Lower leg skin (tissue), 4 donors: ENCODE measurements at places on chromosomes 13 and 19.
A peak's percentile ranks its signal among the peaks of the same experiment; 100 is the strongest.

DNA sequence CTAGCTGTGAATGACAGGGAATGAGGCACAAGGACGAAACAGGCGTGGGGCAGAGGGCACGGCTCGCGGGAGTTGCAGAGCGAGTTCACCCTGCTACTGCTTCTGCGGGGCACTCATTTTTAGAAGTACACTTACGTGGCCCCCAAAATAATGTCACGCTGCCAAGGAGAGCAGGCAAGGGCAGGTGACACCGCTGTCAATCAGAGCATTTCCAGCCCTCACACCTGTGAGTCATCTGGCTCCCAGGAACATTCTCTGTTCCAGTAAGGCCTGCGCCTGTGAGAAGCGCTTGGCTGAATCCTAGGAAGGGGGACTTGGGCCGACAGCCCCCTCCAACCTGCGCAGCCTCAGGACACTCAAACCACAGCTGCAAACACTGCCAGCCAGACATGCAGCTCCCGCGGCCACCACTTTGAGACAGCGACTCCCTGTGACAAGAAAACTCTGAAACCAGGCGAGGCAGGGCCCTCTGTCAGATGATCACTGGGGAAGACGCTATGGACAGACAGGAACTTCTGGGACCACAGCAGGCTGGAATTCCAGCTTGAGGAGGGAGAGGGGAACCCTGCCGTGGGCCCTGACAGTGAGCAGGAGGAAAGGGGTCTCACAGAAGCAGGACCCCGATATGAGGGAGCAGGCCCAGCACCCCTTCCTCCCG is 12.7 kb downstream of the DOT1L start:
- DNase-seq: no peak

DNA sequence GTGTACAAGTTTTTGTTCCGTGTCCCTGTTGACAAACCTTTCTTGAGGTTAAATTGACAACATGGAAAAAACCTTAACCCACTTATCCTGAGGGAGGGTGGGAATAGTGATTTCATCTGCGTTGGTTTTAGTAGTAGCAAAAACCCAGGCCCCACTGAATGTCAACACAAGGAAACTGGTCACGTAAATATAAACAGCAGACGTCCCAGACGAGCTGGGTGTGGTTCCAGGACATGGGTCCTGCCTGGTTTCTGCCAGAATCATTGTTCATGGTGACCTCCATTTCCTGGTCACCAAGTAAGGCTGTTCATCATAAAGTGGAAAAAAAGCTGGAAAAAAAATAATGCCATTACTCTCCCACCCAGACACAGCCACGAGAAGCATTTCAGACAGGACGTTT is 16.9 kb upstream of the F2RL3 start:
- DNase-seq: no peak

DNA sequence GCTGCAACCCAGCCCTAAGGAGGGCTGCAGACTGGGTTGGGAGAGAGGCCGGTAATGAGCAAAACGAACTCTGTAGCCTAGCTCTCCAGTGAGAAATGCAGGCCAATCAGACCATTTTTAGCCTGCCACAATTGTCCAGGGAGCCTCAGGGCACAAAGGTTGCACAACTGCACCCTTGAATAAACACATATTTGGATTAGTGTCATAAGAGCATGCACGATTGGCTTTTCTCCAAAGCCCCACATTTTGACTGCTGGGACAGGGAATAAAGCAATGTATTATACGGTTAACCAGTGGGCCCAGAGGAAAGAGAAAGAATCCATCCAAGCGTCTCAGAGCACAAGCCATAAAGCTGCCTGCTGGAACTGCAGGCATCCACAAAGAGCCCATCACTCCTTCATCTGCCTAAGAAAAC is 729.4 kb upstream of the SGCG start:
- DNase-seq: no peak

DNA sequence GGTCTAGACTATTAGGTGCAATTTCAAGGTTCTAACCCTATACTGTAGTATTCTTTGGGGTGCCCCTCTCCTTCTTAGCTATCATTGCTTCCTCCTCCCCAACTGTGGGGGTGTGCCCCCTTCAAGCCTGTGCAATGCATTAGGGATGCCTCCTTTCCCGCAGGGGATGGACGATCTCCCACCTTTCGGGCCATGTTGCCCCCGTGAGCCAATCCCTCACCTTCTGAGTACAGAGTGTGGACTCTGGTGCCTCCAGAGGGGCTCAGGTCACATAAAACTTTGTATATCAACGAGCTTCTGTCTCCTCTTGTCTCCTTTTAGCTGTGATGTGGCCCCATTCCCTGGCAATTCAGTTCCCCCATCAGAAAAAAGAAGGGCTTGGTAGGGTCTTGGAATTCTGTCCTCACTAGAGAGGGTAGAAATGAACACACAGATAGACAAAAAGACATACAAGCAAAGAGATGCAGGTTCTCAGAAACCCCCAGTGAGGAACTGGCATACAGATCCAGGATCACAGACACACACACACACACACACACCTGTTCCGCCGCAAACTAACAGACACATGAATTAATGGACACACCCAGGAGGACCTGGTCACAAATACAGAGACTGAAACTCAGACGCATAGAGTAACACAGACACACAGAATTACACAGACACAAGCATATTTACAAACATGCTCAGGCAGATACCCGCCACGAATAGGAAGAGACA is 2.5 kb upstream of the HNRNPUL1 start:
- peak; percentile 22 for DNase-seq

DNA sequence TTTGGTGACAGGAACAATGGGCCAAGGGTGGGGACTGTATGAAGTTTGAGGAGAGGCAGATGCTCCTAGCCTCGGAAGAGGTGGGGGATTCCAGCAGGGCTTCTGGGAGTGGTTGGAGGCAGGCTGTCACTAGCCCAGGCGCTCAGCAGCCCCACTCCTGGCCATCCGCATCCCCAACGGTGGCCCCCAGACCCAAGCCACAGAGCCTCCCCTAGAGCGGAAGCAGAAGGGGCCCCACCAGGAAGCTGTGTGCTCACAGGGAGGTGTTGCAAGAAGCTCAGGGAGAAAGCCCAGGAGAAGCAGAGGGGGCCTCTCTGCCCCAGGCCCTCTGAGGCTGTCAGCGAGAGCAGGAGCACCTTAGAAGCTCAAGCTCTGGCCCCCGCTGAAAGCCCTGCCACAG is 8.3 kb downstream of the PRAM1 start:
- no peak for DNase-seq

DNA sequence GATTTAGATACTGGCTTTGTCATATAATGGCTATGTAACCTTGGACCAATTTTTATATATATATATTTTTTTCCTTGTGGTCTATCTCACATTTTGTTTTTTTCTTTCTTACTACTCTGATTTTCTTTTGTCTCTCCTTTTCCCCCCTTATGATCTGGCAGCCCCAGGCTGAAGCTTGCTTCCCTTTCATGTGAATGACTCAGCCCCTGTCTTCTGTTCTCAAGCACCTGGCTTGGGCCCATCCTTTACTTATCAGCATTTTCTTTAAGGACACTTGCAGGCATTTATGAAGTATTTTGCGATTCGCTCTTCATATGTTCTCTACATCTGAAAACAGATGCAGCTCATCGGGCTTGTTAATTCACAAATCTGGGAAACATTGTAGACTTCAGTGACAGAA is 163.6 kb downstream of the SPRY2 start:
- no peak for DNase-seq

- DNase-seq: no peak
These were observed 10.6 kb downstream of the CD70 start for GRCh38 chr19:6580313-6580712.

- DNase-seq: peak; percentile 73
These were observed 90.0 kb downstream of the WDFY2 start for GRCh38 chr13:51674276-51674675.

DNA sequence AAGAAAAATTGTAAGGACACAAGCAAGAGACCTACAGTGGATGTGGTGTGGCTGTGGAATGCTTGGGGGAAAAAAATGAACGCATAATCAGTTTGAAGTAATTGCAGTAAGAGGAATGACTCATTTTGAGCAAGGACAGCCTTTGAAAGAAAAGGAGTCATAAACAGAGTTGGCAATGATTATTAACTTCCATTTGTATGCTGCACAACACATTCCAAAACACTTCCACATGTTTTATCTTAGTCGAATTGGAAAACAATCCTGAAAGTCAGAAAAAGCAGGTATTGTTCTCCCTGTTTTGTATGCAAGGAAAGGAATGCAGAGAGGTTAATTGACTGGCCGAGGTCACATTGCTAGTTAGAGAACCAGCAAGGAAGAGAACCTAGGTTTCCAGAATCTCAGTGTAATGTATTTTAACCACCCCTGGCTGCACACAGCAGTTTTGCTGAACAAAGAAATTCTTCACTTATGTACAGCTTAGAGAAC is 630.0 kb upstream of the MIR17HG start:
- no peak for DNase-seq

DNA sequence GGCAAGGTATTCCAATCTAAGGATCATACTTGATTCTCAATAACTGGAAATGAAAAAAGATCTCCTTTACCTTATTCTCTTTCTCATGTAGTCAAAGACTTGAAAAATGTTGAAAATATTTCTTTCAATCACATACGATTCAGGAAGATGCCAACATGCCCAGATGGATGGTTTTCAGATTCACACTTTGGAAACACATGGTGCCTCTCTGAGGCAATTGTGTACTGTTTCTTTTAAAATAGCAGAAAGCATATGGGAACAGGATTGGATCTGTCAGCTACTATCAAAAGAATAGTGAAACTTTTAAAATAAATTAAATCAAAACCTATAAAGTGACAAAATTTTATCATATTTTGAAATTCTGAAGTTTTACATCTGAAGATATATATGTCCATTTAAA is 222.4 kb downstream of the SPRY2 start:
- no peak for DNase-seq

GRCh38 chr19:9906475-9907087 is 29.7 kb downstream of the OLFM2 start:
- DNase-seq: no peak

DNA sequence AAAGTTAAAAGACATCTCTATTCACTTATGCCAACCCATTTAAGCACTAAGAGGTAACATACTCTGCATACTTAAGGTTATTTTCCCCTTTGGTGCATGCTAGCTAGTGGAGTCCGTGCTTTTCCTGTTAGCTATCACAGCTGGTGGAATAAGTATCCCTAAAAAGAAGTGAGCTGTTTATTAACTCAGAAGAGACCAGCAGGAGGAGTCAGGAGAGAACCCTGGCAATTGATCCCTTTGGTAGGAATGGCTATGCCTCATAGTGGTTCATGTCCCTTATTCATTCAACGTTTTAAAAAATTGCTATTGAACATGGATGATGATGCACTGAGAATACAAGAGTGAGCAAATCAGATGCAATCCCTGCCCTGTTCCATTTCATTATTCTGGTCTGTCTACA is 12.4 kb upstream of the NEK5 start:
- DNase-seq: no peak

DNA sequence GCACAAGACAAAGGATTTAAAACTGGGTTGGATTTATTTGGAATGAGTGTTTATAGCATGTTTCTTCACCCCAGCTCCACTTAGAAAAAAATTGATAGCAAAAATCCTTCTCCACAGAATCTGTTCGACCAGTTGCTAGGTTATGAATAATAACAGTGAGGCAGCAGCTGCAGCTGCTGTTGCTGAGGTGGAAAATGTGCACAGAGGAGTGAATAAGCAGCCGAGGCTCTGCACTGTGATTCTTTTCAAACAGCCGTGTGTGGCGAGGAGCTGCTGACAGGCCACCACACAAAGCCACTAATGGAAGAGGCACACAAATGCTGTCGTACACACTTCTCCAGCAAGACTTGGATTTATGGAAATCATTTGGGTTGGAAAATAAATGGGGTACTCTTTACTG is 6.4 kb upstream of the RASL11A start:
- no peak for DNase-seq

DNA sequence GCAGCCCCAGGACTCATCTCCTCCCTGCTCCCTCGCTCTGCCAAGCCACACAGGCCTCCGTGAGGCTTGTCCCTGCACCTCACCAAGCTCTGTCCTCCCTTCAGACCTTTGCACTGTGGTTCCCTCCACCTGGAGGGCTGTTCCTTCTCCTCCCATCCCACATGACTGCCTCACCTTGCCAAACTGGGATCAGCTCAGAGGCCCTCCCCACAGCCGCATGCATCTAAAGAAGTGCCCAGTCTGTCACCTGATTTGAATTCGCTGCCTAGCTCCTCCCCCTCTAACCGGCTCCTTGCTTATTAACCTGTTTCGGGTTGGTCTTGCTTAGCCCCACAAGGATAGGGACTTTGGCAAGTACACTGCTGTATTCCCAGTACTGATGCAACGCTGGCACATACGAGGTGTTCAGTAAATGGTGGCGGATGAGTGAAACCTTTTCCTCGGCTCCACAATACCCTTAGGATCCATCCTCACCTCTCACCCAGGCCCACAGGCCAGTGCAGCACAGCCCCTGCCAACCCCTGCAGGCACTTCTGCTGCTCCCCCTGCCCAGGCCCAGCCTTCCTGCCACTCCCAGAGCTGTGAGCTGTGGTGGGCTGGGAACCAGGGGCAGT is 4.4 kb downstream of the AKT2 start:
- DNase-seq: no peak

DNA sequence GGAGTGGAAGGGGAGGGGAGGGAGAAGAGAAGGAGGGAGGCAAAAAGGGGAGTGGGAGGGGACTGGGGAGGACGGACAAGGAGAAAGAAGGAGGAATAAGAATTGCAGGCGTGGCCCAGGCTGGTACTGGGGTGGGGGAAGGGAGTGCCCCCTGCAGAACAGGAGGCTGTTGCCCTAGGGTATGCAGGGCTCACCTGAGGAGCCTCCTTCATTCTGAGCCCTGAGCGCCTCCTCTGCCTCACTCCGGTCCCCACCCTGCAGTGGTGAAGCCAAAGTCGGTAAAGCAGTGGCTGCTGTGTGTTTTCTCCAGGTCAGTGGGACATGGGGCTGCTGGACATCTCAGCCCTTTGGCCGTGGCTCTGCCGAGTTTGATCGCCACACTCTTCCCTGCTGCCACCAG is 9.1 kb upstream of the CDC16 start:
- DNase-seq: no peak

- DNase-seq: no peak
These were observed 16.8 kb downstream of the POLR1D start for GRCh38 chr13:27638521-27638920.

DNA sequence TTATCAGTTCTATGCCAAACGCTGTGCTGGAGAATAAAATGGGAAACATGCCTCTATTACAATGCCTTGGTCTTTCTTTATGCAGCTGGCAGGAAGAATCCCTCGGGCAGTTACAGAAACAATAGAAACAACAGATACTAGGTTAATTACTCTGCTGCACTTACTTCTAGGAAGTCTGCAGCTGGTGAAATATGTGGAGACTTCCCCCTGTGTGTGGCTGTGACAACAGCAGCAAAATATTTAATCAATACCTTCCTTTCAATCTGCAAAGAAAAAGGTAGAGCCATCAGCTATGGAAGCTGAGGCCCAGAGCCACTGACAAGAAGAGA is 9.9 kb downstream of the STOML3 start:
- no peak for DNase-seq
